ENCODE measurements at places on chromosomes 12 and 14. TPM values are rescaled to one million over a fixed set of nuclear protein-coding genes. Genes with fewer than 3 reads are reported as not detected.
A peak's percentile ranks its signal among the peaks of the same experiment; 100 is the strongest.

Gene A2ML1
- polyA plus RNA-seq, result not detected

Gene SMIM41
- polyA plus RNA-seq, result not detected

Gene CATSPERB
- not detected for polyA plus RNA-seq

Gene CLEC6A
- 6.3 TPM for polyA plus RNA-seq

Gene ZBTB42
- polyA plus RNA-seq, result 1.0 TPM

Gene APOLD1
- 0.08 TPM for polyA plus RNA-seq

Gene KCNK13
- 4.2 TPM for polyA plus RNA-seq

Gene DPY19L2
- polyA plus RNA-seq, result not detected

Gene ABCC9
- polyA plus RNA-seq, result not detected

Gene FIGNL2
- polyA plus RNA-seq, result 0.52 TPM

Gene SYNJ2BP
- 12.6 TPM for polyA plus RNA-seq

DNA sequence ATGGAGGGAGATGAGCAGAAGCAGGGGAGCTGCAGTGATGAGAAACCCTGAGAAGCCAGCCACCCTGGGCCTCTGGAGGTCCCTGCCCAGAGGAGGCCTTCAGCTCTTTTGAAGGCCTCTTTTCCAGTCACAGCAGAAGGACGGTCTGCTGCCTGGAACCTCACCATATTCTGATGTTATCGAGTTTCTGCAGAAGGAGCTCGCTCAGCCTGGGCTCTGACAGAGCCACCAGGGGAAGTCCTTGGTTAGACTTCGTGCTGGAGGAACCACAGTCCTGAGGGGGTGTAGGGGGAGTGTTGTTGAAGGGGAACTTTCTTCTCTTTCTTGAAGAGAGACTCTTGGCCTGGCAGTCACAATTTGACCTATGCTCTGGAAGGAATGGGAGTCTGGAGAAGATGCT is 25.1 kb upstream of the BATF start:
- no peak for DNase-seq

DNA sequence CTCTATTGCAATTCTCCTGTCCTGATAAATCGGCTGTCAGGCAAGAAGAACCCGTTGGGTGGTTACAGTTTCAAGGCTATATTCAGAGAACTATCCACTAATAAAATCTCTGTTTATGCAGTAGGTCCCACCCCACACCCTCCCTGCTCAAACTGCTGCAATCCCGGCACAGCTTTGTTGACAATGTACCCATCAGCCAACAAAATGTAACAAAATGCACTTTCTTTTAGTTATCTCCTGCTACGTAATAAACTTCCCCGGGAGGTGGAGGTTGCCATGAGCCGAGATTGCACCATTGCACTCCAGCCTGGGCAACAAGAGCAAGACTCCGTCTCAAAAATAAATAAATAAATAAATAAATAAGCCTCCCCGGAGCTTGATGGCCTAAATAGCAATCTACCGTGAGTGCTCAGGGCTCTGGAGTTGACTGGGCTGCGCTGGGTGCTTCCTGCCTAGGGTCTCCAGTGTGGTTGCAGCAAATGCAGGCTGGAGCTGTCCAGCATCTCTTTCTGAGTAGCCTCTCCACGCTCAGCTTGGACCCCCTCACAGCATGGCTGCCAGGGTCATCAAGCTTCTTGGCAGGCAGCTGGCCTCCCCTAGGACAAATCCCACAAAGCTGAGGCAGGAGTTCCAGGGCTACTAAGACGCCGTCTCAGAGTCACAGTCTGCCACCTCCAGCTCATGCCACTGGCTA is 43.2 kb upstream of the FBRSL1 start:
- DNase-seq, result no peak

- no peak for DNase-seq
Observed at GRCh38 chr12:122421821-122422729, at the start of gene CLIP1. TSS of gene CLIP1 (minus strand) at chr12:122422669. CDS start at chr12:122380452, 42,217 bp downstream.

- DNase-seq, result no peak
Observed at GRCh38 chr12:76921100-76921471, 42.3 kb upstream of the CSRP2 start.

- peak; percentile 21 for DNase-seq
Observed at GRCh38 chr12:47079981-47080724, 394 bp upstream of the AMIGO2 start.

DNA sequence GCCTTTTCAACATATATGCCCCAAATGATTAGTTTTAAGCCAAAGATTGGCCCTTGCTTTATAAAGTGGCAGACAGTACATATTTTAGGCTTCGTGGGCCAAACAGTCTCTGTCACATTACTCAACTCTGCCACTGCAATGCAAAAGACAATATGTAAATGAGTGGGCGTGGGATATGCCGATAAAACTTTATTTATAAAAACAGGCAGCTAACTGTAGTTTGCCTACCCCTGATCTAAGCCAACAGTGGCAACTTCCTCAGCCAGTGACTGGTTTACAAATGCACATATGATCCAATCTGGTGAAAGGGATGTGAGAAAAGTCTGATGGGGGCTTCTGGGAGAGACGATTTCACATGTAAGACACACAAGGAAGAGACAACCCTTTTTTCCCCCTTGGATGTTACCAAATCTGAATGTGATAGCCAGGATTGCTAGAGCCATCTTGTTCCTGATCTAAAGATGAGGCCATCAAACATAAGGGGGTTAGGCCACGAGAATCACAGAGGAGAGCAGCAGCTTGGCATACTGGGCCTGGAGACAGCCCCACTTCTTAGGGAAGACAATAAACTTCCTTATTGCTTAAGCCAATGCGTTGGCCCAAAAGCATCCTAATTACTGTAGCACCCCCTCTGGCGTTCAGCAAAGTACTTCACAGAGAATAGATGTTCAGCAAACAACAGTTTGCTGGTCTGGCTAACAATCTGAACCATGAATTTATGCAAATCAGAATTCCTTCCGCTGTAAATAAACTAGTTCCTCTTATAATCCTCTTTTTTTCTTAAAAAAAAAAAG is 75.2 kb upstream of the TMCC3 start:
- DNase-seq, result peak; percentile 52

DNA sequence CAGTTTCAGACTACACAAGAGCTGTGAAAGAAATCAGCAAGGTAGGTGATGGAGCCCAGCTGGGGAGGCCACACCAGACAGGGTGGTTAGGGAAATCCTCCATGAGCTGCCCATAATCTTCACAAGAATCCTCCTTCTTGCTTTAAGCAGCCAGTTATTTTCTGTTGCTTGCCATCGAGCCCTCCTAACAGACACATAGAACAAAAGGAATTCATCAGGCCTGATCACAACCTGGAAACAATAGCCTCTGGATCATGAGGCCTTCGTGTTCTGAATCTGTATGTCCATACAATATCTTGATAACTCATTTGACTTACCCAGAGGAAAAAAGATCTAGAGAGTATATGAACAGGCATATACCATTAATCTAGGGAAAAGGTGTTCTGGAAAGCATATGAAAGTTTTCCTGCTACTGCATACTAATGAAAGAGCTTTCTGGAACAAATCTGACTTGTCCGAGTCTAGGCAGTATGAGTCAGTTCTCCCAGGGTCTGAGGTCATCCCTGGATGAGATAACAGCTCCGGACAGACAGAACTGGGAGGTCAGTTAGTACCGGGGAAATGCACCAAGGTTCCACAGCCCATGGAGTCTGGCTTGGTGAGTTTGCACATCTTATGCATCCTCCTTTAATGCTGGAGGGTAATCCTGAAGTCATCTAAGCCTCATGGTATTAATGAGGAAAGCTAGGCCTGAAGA is 52.8 kb upstream of the ELK3 start:
- no peak for DNase-seq

GRCh38 chr12:53191885-53192530 is 11.3 kb upstream of the CSAD start:
- DNase-seq, result no peak

- no peak for DNase-seq
Observed at GRCh38 chr12:39623919-39624318, 4.3 kb upstream of the ABCD2 start.

DNA sequence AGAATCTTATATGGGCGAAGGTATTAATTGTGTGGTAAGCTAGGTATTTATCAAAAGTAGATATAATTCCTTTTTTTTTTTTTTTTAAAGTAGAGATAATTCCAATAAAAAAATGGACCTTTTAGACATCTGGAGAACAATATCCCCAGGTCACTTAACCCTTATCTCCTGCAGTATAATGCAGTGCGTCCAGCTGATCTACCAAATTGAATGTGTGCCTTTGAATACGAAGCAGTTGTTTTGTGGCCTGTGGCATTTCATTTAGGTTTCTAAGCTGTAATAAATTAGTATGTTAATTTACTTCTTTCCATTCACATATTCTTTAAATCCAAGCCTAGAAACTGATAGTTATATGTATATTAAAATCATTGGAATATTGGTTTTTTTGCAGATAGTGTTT is 3.1 kb downstream of the FUT8 start:
- no peak for DNase-seq

DNA sequence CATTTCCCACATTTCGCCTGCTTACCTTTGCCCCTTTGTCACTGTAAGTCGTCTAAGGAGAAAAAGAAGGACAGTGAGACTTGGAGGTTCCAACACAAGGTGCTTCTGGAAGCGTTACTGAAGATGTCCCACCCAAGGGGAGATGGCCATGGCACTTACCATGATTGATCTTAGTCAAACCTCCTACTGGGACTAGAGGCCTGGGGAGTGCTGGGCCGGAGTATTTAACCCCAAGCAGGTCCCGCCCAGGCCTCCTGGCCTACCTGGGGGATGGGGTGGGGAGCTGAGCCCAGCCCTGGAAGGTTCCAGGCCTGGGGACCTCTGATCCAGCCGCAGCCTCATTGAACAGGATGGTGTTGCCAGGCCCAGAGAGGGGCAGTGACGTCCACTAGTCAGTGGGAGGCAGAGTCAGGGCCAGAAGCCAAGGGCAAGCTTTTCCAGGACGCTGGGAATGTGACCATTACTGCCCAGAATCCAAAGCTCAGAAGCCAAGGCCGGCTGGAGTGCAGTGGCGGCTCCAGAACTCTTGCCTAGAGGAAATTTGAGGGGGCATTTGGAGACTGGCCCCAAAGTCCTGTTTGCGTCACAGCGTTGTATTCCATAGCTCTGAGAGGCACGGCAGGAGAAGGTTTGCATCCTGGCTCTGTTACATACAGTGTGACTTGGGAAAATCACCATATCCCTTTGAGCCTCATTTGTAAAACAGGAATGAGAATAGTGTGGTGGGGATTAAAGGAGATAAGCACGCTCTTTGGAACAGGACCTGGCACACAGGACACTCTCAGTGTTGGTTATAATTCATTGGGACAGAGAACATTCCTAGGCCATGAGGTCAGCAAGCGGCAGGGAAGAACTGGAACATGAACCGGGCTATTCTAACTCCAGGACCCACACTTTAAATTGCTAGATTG is at the start of gene HPD:
HPD (minus strand) TSS at position 198 of the 911 bp plus-strand sequence; CDS start at position 162, 36 bp downstream.
- no peak for DNase-seq

GRCh38 chr12:131795690-131796410 is 32.3 kb upstream of the MMP17 start:
- DNase-seq, result no peak

Data from CD14-positive monocyte (primary cell).